ENCODE measurements at places on chromosomes 1 and 21. TPM values are rescaled to one million over a fixed set of nuclear protein-coding genes. Genes with fewer than 3 reads are reported as not detected.

The IQGAP3 gene
- total RNA-seq = 3.5 TPM

The WLS gene
- total RNA-seq = 117 TPM

The CACHD1 gene
- 45.9 TPM for total RNA-seq

The ATP6V1G3 gene
- total RNA-seq = not detected

The CHI3L1 gene
- 1.2 TPM for total RNA-seq

The SPATA21 gene
- not detected for total RNA-seq

The C1orf105 gene
- total RNA-seq = not detected

The CD52 gene
- total RNA-seq = not detected

The UBE2G2 gene
- 74.0 TPM for total RNA-seq

The SYCP1 gene
- total RNA-seq = not detected

The HSPB7 gene
- 0.23 TPM for total RNA-seq

The MMEL1 gene
- total RNA-seq = 4.6 TPM

The RHOC gene
- total RNA-seq = 79.4 TPM

The NPL gene
- total RNA-seq = 12.5 TPM

The CTSK gene
- total RNA-seq = 5.3 TPM

The CFHR2 gene
- total RNA-seq = not detected

The GPA33 gene
- not detected for total RNA-seq

The RBP7 gene
- not detected for total RNA-seq

The VPS72 gene
- total RNA-seq = 68.5 TPM

The GJA5 gene
- 2.3 TPM for total RNA-seq

The SH2D5 gene
- 10.8 TPM for total RNA-seq

The TMEM61 gene
- 1.4 TPM for total RNA-seq

The CFAP141 gene
- total RNA-seq = not detected

The TGFB2 gene
- total RNA-seq = 30.7 TPM

The ARMH1 gene
- total RNA-seq = 5.8 TPM

The PCSK9 gene
- total RNA-seq = 0.23 TPM

The AKR7A3 gene
- total RNA-seq = 2.1 TPM

The HENMT1 gene
- 37.8 TPM for total RNA-seq

The MPZL1 gene
- 218 TPM for total RNA-seq

The GNG4 gene
- 81.0 TPM for total RNA-seq

The HSPA6 gene
- 1.2 TPM for total RNA-seq

The RCSD1 gene
- total RNA-seq = 7.4 TPM

The NKAIN1 gene
- 29.5 TPM for total RNA-seq

The IL22RA1 gene
- total RNA-seq = not detected

The OR2L2 gene
- 0.92 TPM for total RNA-seq

The NDUFV3 gene
- total RNA-seq = 33.7 TPM

The SPRR1A gene
- total RNA-seq = not detected

The CHODL gene
- total RNA-seq = 21.9 TPM

The LCE1C gene
- not detected for total RNA-seq

The KRTAP11-1 gene
- total RNA-seq = not detected

Measured in diencephalon (tissue), 1 donor.